ENCODE measurements at places on chromosomes 3 and 15. TPM values are rescaled to one million over a fixed set of nuclear protein-coding genes. Genes with fewer than 3 reads are reported as not detected.

GRCh38 chr3:172201136-172201869 lies 161.9 kb downstream of the FNDC3B start:
- peak; percentile 93 for DNase-seq

GRCh38 chr3:94775746-94776145 lies 712.9 kb downstream of the NSUN3 start:
- DNase-seq: no peak

CHL1 gene
- total RNA-seq: 3.6 TPM

DNA sequence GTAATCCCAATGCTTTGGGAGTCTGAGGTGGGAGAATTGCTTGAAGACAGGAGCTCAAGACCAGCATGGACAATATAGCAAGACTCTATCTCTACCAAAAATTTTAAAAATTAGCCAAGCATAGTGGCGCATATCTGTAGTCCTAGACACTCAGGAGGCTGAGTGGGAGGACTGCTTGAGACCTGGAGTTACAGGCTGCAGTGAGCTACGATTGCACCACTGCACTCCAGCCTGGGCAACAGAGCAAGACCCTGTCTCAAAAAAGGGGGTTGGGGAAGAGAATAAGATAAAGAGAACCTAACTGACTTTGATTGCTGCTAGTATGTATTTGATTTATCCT lies 755 bp downstream of the CD200R1 start:
- DNase-seq: no peak

- no peak for DNase-seq
These were observed 17.9 kb upstream of the STIMATE start for GRCh38 chr3:52915294-52915693.
